T-helper 2 cell (primary cell): ENCODE measurements at places on chromosomes 12 and 14.

DNA sequence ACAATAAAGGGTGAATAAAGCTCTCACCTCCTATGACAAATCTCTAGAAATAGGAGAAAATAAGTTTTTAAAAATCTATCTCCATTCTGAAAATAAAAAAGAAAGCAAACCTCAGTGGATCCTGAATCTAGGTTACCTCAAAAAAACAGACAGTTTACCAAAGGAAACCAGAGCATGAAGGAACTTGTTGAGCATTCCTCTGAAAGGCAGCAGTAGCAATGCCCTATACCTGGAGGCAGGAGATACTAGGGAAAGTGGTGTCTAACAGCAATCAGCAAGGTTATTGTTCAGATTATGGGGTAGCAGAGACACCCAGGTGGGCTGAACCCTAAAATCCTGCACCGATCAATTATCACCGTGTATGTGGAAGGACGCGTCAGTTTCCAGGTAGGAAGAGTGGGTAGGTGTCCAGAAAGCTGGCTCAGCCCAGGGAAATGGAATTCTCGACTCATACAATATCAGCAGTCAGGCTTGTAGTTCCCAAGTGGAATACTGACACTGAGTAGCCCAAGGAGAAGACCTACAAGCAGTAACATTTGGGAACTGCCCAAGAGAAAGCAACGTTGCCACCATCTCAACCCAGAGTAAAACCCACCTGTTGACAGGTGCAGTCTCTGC, 128.3 kb downstream of the ST8SIA1 start:
- DNase-seq: no peak

DNA sequence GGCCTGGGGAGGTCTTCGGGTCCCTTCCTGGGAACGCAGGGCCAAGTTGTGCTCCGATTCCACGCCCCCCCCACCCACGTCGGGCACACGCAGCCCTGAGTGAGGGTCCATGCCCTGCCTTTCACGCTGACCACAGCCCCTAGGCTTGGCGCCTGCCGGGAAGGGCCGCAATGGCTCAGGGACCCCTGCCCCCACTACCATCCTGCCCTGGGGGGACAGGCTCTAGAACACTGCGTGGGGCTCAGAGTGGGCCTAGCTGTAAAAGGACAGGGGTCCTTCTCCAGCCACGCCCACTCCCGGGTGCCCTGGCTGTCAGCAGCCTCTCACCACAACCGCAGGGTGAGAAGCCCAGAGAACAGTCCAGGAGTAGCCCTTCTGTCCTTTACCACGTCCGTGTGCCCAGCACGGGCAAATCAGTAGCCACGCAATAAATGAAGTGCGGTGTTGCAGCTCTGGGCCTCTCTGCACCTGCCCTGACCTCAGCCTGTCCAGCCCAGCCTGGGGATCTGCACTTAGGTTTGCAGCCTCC, 9.4 kb upstream of the GPR68 start:
- DNase-seq: no peak

DNA sequence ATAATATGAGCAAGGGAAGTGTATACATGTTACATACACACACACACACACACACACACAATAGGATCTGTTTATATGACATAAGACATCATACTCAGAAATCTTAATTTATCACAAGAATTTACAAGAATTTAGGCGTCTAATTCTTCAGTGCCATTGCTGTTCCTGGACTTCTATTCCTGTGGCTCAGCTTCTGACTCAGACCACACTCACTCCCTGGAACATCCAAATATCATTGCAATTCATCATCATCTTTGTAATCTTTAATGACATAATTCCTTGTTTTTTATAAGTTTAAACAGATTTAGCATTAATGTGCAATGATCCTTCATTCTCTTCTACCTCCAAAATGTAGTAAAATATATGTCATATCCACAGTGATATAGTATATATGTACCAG, 544.2 kb downstream of the FOXG1 start:
- no peak for DNase-seq

GRCh38 chr14:64788706-64789105, 84.5 kb downstream of the PLEKHG3 start:
- no peak for DNase-seq

DNA sequence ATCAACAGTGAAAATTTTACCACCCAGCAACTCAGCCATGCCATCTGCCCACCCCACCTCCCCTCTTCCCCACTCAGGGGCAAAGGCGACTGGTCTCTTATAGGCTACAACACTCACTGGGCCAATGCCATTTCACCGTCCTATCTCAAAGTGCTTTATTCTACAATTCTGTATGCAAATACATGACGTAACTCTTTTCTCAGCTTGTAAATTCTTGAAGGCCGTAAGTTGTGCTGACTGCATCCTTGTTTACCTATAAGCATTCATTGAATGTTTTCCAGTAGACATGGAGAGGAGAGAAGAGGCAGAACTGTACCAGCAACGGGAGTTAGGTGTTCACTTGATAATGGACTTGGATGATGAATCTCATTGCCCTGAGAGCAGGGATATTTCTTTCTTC, 15.6 kb downstream of the BCL2L14 start:
- DNase-seq: no peak

- no peak for DNase-seq
Measured at GRCh38 chr12:32105986-32106516, 596 bp upstream of the BICD1 start.

- DNase-seq: no peak
Measured at GRCh38 chr12:11652351-11653040, 3.0 kb downstream of the ETV6 start.

DNA sequence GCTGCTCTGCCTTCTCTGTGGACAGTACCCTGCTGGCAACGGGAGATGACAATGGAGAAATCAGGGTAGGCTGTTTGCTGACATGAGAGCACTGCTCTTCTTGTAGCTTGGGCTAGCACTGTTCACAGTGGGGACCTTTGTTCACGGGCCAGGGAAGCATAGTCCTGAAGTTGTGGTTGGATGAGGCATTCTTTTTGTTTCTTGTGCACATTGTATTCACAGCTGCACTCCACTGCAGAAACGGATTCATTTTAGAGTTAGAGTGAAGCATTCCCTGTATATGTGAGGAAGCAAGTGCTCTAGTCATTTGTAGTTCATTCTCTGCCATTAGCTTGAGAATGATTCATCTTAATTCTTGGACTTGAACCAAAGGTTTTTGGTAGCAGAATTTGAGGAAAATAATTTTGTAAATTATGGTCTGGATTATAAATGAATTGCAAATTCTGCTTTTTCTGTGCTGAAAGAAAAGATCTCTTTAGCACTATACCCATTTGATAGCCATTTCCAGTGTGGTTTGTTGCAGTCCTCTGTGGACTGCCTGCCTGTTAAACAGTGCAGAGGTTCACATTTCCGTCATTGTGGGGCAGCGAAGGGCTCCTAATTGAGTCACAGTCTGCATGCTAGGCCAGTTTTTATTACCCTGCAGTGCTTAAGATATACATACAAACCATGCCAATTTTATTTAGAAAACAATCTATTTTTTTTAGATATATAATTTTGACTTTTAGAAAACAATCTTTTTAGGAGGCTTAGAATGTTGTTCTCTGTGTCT, 80.6 kb downstream of the APAF1 start:
- DNase-seq: no peak

- no peak for DNase-seq
Measured at GRCh38 chr12:108810636-108811035, 46.7 kb downstream of the SSH1 start.

- DNase-seq: no peak
Measured at GRCh38 chr14:83707056-83707455, 1822.9 kb upstream of the FLRT2 start.

GRCh38 chr12:66600903-66601302, 78.0 kb downstream of the GRIP1 start:
- no peak for DNase-seq
